ENCODE measurements at places on chromosomes 6 and 20. TPM values are rescaled to one million over a fixed set of nuclear protein-coding genes. Genes with fewer than 3 reads are reported as not detected.

- no peak for DNase-seq
Observed at GRCh38 chr6:140871911-140872310, 1260.8 kb upstream of the GJE1 start.

DNA sequence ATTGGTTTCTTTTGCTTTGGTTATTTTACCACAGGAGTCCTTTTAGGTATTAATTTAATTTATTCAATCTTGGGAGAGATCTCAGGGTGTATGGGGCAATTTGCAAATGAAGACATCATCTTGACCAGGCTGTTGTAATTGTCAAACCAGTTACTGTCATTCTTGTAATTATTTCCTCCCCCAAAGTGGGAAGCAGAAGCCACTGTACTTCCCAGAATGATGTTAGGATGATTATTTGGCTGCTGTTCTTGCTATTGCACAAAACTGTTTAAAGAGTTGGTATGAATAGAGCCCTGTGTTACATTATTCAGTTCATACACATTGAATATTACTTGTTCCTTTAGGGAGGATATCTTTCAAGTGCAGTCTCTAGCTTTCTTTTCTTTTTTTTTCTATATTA is 1.7 kb downstream of the TAAR6 start:
- DNase-seq: no peak

DNA sequence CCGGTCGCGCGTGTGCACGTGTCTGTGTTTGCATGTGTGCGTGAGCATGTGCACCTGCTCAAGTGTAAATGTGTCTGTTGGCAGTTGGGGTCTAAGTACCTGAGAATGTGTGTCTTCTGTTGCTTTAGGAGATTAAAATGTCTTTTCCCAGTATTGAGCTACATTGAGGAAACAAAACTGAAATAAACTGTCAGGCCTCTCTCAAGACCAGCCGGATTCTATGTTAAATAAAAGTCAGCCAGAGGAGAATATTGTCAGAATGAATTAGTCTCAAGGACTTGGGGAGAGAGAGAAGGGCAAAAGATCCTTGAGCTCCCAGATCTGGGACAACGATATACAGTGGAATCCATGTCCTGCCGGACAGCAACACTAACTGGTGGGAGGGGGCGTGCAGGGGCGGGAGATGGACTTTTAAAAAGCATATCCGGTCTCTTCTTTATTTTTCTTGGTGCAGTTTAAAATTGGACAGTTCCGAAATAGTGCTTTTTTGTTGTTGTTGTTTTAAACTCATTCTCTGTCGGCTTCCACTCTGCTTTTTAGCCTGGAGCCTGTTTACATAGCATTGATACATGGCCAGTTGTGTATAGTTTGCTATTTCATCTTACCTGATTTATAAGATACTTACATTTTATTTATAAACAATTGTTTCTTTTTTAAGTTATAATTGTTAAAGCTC is 3.3 kb upstream of the TBX18 start:
- DNase-seq: no peak

DNA sequence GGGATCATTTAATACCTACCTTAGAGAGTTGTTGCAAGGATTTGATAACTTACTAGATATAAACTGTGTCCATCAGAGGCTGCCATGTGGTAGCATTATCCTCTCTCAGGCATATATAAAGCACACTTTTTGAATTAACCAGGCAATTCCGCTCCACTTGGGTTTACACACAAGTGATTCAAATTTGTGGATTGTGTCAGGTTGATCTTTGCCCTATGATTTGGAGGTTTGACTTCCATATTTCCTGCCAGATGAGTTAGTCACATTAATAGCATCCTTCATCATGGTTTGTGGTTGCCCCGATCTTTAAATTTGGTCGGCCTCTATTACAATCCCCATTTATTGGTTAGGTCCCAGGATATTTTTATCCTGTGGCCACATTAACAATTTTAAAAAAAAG is 44.8 kb upstream of the CTAGE9 start:
- DNase-seq: no peak

DNA sequence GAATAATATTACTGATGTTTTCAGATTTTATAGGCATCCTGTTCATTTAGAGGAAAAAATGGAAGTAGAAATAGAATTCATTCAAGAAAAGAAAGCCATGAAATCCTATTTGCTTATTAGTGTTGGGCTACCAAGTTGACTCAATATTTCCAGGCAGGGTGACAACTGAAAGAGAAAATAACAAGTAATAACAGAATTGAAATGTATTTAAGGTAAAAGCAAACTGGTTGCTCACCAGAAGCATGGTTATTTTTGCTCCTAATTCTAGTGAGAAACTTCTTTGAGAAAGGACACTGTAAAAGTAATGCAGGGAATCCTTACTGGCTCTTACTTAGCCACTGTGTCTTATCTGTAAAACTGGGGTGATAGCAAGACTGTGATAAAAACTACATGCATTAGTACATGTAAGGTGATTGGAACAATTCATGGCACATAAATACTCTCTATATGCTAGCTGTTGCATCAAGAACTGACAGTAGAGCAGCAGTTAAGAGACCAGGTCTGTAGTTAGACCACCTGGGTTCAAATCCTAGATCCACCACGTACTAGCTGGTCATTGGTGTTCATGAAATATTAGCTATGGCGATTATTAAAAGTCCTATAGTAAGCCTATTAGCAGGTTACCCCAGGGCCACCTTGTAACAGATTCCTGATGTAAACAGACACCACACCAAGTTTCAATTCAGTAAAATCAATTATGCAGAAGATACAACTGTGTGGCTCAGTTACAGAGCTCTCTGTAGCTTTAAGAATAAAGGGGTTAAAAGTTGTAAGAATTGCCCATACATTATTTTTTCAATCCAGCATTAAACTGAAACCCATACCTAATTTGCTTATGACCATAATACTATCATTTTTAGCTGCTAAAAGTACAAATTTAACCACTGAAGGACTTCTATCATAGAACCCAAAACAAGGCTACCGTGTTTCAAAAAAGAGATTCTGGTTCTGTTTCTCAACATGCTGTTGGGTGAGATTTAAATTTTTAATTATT is 159.2 kb upstream of the COL21A1 start:
- DNase-seq: no peak

DNA sequence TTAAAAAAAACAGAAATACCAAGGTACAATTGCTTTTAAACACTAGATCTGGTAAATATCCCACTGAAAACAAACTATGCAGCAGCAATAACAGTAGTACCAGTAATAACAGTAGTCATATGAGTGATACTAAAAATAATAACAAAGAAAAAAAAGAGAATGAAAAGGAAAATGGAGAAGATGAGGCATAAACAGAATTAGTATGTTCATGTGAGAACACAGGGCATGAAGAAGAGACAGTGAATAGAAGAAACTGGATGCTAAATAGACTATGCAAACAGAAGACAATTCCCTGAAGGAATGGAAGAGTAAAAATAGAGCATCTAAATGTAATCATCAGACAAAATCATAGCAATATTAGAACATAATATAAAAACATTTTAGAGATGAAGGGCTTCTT is 121.1 kb downstream of the RNGTT start:
- no peak for DNase-seq

CAP2 gene
- total RNA-seq: 7.2 TPM

RAET1L gene
- not detected for total RNA-seq

GDAP1L1 gene
- 10.3 TPM for total RNA-seq

PMEPA1 gene
- 29.8 TPM for total RNA-seq

TMC2 gene
- total RNA-seq: not detected

GRCh38 chr20:37703035-37703845 is 9.4 kb downstream of the CTNNBL1 start:
- no peak for DNase-seq

MED23 gene
- total RNA-seq: 19.0 TPM

CASS4 gene
- 0.14 TPM for total RNA-seq

DNA sequence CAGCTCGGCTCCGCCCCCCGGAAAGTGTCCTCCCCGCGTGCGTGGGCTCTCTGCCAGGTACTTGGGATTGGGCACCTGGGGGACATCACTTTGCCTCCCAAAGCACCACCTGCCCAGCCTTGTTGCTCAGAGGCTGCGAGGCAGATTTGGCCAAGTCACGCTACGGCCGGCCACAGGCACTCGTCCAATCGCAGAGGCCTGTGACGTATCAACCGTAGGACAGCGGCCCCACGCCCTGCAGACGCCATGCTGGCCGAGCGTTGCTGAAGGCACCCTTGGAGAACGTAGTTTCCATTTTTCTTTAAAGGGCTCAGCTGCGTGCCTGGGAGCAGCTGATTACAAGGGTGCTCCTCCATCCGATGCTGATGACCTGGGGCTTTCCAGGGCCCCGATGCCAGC is 3.1 kb downstream of the NTSR1 start:
- no peak for DNase-seq

DNA sequence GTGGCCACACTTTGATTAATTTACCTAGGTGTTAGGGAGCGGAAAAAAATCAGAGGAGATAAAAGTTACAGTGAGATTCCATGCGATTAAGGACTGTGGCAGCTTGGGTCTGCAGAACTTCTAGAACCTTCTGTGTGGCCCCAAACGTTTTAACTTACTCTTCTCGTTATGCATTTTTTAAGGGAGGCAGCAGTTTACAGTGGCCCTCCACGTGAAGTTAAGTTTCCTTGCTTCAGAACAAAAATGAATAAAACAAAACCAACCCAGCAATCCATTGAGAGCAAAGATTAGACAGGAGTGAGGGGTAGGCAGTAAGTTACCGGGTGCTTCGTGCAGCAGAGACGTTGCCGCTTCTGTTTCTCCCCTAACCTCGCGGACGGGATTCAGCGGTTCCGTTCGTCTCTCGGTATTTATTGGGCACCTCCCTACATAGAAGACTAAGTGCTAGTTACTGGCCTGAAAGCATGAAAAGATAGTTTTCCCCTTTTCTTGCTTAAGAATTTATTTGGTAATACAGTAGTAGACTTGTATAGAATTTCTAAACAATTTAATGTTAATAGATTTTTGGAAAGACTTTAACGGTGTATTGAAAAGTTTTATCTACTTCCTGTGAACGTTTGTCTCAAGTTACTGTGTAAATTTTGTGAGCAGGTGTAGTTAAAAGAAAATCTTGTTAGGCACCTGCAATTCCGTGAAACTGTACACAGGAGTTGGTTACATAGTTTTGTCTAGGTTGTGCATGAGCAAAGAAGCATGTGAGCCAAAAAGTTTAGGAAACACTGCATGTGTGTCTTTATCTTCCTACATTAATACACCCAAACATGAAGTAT is 1.1 kb downstream of the BAG2 start:
- no peak for DNase-seq

ULBP1 gene
- total RNA-seq: 0.64 TPM

NKX2-2 gene
- total RNA-seq: not detected

DNA sequence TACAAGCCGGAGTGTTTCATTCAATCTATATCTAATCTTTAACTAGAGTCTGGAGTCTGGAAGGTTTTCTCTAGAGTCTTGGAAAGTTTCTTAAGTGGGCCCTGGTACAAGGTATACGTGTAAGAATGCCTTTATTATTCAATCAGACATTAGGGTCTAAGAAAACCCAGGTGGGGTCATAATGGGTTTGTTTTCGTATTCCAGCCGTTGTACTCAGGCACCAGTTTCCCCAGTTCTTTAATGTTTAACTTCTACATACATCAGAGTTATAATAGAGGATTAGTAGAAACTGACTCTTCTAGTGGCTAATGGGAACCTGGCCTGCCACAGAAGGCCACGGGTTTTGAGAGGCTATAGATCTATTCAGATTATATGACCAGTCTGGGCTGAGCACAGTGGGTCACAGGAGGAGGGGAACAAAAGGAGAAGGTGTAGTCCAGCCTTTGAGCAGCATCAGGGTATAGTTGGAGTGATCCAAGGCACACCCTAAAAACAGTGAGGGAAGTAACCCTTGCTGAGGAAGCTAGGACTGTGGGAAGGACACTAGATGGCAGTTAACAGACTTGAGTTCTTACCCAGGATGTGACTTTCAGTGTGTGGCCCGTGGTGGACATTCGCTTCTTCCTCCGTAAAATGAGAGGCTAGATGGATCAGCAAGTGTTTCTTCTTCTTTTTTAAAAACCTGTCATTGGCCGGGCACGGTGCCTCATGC is 15.5 kb downstream of the FAM83B start:
- no peak for DNase-seq

PAX1 gene
- total RNA-seq: not detected

- DNase-seq: peak; percentile 33
Observed at GRCh38 chr6:15365273-15365687, 119.4 kb downstream of the JARID2 start.

GRCh38 chr6:139583420-139583819 is 209.0 kb upstream of the CITED2 start:
- DNase-seq: no peak

DNA sequence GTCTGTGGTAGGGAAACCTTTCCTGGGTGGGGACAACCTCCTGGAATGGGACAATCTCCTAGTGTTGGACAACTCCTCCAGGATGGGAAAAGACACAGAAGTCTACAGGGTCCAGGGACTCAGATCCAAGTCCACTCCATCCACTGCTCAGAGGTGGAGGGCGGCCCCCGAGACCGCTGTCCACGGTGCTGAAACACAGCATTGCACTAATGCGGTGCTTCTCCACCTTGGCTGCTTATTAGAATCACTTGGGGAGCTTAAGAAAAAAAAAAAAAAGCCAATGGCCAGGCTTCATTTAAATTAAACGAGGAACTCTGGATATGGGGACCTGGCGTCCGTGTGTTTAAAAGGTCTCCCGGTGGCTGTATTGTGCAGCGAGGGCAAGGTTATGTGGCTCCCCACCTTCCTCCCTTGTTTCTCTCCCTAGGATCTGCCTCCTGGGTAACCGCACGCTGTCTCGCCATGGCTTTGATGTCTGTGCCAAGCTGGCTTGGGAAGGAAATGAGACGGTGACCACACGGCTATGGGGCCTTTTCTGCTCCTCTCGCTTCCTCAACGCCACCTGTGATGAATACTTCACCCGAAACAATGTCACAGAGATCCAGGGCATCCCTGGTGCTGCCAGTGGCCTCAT is 12.0 kb downstream of the SLC12A5 start:
- DNase-seq: peak; percentile 87

GRCh38 chr6:166364456-166364855 is 18.3 kb downstream of the MPC1 start:
- no peak for DNase-seq

BPIFB4 gene
- total RNA-seq: not detected

- DNase-seq: no peak
Observed at GRCh38 chr6:33248643-33248931, 23.1 kb downstream of the VPS52 start.

DNA sequence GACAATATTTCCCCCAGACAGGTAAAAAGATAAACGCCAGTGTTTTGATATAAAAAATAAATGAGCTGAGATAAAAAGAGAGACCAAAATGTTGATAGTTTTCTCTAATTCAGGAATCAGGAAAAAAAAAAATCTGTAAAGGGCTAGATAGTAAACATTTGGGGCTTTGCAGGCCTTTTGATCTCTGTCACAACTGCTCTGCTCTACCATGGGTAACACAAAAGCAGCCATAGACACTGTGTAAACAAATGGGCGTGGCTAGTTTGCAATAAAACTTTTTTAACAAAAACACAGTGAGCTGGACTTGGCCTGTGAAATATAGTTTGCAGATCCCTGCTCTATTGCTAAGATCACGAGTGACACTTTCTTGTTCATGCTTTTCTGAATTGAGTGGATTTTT is 219.1 kb upstream of the STXBP5 start:
- no peak for DNase-seq

- no peak for DNase-seq
Observed at GRCh38 chr6:47250302-47250701, 59.4 kb downstream of the TNFRSF21 start.

- DNase-seq: no peak
Observed at GRCh38 chr6:37556881-37557644, 57.4 kb upstream of the CCDC167 start.
